NCI-H1417 treated with DMSO at 0.1 percent for 48 hours (cell line): ENCODE measurements at places on chromosomes 2 and 18.

GRCh38 chr18:74507097-74507881 lies 11.1 kb downstream of the CNDP2 start:
- DNase-seq = no peak

GRCh38 chr18:45686891-45687611 lies 36.9 kb upstream of the SLC14A1 start:
- no peak for DNase-seq

DNA sequence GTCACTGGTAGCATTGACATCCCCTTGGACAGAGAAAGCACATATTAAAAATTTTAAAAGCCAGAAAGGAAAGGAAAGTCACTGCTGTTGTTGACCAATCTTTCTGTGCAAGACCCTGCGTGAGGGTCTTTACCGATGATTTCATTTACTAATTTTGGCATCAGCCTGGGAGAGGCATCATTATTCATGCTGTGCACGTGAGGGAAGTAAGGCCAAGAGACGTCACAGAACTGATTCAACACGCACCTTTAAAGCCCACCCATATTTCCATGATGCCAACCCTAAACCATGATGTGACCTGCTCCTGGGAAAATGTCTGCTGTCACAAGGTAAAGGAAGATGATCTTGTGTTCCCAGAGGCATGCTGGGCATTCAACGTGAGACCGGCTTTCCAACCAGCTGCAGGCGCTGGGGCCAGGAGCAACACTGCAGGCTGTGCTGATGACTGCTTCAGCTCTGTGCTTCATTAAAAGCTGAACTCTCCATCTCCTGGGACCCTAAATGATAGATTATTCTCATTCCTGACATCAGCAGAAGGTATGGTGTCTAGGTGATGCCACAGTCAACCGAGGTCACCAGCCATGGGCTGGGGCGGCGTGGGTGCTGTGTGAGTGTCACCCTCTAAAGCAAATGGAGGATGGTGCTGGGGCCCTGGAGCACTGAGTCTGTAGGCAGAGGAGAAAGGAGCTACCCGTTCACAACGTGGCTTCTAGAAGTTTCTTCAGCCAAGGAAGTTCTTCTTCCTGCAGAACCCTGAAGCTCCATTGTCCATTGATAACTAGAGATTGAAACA lies 53.9 kb downstream of the TMEM18 start:
- DNase-seq = no peak

DNA sequence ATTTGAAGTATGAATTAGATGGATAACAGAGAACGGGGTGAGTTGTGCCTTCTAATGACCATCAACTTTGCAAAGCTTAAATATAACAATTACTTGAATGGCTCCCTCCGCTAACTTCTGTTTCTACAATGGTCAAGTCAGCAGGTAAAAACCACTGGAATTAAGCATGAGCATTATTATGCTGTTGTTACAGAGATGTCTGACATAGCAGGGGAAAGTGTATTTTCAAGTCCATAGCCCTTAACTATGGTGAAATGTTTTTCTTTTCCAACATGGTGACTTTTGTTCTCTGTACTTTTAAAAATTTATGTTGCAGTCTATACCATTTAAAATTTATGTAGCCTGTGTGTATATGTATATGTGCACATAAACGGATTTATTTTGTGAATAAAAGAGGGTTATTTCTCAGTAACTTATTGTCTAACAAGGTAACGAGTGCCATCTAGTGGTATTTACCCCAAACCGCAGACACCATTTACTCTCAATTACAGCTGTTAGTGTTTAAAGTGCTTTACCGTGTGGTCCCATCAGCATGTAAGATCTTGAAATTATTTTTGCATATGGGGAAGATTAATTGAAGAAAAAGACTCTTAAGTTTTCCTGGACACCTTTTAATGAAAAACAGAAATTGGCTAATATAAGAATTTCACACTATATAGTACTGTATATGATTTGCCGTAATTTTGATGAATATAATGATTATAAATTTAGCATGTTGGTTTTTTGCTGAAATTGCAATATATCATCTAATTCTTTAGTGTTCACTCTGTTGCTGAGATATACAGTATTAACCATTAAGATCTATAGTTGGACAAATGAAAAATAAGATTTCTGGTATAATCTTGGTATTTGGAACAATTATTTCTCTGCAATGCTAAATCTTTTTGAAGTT lies 78.2 kb downstream of the UBE2E3 start:
- DNase-seq = no peak

GRCh38 chr2:209960676-209961630 lies 41.5 kb upstream of the RPE start:
- peak; percentile 23 for DNase-seq

GRCh38 chr2:3172265-3172935 lies 205.2 kb downstream of the EIPR1 start:
- DNase-seq = no peak

GRCh38 chr2:2763351-2764000 lies 432.4 kb upstream of the MYT1L start:
- no peak for DNase-seq

GRCh38 chr18:51342815-51343214 lies 145.3 kb upstream of the MEX3C start:
- DNase-seq = no peak

- DNase-seq = no peak
Observed at GRCh38 chr18:27685091-27685490, 491.8 kb downstream of the CDH2 start.

GRCh38 chr18:74395648-74396154 lies 61.4 kb downstream of the DIPK1C start:
- no peak for DNase-seq

DNA sequence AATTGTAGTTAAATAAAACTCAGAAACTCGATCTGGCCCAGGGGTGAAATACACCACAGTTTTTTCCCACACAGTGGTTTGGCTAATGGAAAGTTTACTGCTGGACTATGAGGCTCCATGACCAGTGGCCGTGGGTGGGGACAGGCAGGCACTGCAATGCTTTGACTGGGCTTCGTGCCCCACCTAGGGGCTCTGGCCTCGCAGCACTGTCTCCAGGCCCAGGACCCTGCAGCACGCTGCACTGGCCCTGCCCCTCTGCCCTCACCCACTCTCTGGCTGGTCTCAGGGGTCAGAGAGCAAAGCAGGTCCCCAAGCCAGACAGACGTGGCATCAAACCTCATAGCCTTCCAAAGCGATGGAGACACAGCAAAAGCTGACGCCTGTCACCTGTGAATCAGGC lies 13.4 kb upstream of the B3GNT7 start:
- DNase-seq = no peak

GRCh38 chr2:101120124-101120996 lies 30.8 kb downstream of the TBC1D8 start:
- DNase-seq = no peak

GRCh38 chr18:79772865-79773696 lies 24.7 kb upstream of the KCNG2 start:
- no peak for DNase-seq

- no peak for DNase-seq
Observed at GRCh38 chr18:27142891-27143290, 42.2 kb downstream of the CHST9 start.

- DNase-seq = peak; percentile 30
Observed at GRCh38 chr2:55961318-55961911, 37.8 kb upstream of the EFEMP1 start.

DNA sequence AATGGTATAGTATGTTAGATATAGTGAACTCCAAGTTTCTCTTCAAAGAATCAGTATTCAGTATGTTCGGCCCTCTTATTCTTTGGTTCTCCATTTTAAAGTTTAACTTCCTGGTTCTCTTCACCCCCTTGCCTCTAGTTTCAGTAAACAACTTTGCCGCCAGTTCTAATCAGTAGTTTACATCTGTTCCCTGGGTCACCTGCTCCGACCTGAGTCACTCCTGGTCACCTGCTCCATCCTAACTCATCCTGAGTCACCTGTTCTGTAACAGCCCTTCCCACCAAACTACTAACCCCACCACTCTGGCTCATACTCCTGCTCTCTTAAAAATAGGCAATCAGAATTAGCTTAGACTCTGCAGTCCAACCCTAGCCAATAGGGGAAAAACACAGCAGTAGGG lies 23.7 kb upstream of the TEX51 start:
- no peak for DNase-seq

DNA sequence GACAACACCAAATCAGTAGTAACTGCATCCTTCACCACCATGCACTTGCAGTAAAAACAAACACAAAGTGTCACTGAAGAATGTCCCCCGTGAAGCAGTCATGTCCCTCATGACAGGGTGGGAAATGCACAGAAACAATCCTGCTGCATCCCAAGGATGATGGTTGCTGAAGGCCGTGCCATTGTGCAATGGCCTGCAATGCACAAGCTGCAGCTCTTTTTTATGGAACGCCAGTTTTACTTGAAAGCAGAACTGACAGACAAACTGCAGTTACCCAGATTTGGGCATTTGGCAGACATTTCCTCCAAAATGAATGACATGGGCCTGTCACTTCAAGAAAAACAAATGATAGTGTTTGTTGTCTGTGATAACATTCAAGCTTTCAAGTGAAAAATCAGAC lies 2.4 kb upstream of the CHST10 start:
- no peak for DNase-seq

DNA sequence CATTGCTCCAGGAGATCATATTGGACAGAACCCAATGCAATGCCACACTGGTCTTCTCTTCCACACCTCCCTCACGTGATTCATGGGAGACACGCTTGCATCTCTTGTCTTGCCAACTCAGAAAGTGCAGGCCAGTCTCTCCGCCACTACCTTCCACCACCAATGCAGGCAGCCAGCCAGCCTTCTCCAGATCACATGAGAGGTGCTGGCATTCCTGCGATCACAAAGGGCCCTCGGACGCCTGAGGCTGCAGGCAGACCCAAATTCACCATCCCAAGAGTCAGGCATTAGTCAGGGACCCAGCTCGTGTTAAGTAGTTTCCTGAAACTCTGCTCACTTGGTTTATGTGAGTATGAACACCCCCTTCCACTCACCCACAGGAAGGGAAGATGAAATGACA lies 437.0 kb upstream of the ETAA1 start:
- no peak for DNase-seq

GRCh38 chr2:111709321-111709720 lies 174.7 kb downstream of the ANAPC1 start:
- no peak for DNase-seq

DNA sequence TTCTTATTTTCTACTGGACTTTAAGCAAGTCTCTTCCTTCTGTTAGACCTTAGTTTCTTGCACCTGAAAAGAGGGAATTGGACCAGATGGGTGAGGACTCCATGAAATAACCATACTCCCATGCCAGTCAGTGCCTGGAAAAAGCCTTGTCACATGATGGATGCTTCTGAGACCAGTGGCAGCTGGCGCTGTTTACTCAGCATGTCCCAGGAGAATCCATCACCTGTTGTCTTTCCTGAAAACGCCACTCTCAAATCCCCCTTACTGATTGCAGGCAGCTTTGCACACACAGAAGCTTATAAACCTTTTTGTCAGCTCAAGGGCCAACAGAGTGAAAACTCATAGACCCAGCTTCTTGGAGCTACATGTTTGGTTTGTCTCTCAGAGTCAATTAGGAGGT lies 117.6 kb downstream of the POLE4 start:
- peak; percentile 96 for DNase-seq

DNA sequence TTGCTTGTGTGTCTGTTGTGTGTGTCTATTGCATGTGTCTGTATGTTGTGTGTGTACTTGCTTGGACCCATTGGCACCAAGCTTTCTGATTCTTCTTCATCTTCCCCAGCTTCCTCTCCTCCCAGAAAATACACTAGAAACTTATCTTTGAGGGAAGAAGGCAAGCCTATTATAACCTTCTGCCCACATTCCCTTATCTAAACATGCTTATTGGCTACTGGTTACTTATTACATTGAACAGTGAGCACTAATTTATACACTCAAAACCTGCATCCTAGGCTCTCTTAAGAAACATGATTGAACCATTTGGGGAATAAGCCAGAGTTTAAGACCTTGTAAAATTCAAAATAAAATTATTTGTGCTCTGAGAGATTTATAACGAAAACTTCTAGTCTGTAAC lies 26.5 kb downstream of the SLC9A4 start:
- no peak for DNase-seq

- no peak for DNase-seq
Observed at GRCh38 chr18:21330122-21330701, 88.2 kb downstream of the GREB1L start.

GRCh38 chr2:43458014-43458628 lies 137.7 kb downstream of the THADA start:
- no peak for DNase-seq

DNA sequence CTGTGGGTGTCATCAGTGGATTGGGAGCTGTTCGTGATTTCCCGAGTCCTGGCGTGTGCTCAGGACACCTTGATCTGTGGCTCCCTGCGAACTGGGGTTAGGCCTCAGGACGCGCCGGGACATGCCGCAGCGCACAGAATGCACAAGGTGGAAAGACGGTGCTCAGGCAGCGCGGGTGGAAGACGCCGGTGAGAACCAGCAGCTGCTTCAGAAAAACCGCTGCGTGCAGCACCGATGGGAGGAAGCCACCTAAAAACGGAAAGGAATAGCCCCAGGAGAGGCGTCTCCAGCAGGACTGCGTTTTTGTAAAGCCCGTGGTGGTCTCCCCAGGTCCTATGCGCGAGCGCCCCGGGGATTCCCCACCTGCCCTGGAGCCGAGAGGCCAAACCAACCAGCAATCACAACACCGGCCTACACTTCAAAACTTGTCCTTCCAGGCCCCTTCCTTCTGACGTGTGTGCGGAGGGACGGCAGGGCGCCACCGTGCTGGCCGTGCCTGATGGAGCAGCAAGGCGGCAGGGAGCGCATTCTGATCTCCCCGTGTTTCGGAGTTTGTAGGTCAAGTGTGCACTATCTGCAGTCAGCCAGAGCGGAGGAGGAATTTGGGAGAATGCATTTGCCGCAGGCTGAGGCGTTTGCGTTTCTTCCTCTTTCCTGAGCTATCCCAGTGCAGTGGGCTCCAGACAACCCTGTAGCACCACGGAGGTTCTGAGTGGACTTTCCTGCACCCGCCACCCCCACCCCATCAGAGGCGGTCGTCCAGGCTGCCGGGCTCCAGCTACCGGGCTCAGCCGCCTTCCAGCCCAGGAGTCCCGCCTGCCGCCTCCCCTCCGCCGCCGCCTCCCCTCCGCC lies 32.2 kb downstream of the RTP5 start:
- DNase-seq = no peak

GRCh38 chr2:231532756-231533035 lies 2.5 kb upstream of the NMUR1 start:
- DNase-seq = no peak

DNA sequence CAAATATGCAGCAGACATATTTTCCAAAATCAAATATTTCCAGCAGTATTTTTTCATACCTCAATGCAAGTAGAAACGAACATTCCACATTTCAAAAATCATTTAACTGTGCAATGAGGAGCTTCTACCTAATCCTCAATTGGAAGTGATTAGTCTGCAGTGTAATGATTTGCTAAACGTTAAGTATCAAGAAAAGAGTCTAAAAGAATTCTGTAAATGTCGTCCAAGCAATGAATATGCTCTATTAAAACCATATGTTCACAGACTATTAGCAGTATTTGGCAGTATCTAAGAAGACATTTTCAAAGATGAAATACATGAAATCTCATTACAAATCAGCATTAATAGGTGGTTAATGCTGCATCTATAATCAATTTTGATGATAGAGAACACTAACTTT lies 15.9 kb downstream of the DYM start:
- DNase-seq = no peak
